ENCODE measurements at places on chromosomes 1 and 21.

- DNase-seq: no peak
These were observed 783 bp upstream of the FCMR start for GRCh38 chr1:206922524-206922923.

GRCh38 chr1:171507435-171507834 is 22.1 kb downstream of the PRRC2C start:
- no peak for DNase-seq

DNA sequence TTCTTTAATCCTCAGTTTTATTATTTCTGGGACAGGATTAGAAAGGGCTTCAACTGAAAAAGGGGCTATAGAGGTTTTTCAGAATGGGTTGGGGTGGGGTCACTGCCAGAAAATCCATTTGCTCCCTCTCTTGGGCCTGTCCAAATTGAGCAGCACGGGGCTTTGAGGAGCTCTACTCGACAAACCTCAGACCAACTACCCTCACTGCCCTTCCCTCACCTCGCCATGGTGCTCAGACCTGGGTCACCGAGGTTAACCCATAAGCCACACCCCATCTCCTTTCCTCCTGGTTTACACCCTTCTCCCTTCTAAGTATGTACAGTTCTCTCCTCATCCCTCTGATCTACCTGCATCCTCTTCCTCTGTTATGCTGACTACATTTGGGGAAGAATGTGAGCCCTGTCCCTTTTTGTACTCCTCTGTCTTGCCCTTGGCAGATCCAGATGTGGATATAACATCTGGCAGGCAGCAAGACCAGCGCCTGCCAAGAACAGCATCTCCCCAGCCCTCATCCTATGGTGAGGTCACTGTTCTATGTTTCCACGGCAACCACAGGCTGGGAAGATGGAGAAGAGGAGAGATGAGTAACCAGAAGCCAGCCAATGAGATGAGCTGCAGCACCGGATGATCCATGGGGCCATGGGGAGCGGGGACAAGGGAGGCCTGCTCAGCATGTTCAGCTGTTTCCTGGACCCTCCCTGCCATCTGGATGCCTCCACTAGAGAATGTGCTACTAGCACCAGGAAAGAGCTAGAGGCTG is 3.7 kb upstream of the FABP3 start:
- DNase-seq: peak; percentile 96

DNA sequence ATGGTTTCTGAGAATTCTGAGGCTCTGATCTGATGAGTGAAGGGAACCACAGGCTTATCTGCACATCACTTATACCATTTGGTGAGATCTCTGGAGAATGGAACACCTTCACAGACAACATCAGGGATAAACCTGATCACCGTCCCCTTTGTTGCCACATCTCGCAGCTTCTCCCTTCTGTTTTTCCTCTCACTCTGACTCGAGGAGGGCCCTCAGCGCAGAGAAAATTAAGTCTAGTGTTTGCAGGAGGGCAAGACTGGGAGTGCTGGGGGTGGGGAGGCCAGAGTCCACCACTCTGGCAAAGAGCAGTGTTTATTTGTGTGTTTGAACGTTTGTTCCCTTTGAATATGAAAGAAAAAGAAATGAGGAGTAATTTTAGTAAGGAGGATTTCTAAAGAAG is 29.0 kb upstream of the BATF3 start:
- no peak for DNase-seq

DNA sequence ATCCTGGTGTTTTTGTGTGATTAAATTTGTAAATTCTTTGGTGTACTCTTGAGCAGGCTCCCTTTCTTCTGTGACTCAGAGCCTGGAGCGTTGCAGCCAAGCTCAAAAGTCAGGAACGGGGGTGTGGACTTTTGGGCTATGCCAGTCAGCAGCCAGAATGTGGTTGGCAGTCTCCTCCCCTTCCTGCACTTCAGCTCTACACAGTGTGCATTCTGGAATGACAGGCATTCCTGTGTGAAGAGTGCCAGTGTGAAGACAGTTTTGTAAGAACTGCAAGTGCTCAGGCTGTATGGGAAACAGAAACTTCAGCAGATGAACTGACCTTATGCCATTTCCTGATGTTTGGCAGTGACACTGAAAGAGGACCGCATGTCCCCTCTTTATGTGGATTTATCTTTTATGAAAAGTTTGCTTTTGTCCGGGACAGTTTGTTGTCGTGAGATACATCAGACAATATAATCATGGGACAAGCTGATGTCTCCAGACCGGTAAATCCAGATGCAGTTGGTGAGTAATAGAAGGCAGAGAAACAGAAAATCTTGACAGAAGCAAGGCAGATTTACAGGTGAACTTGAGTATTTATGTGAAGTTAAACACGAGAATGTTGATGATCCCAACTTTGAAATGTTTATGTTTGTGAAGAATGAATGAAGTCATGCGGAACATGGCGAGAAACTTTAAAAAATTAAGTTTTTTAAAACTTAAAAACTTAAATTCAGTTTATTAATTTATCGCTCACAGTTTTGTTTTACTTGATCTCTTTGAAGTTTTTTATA is 67.7 kb upstream of the RCC1 start:
- DNase-seq: peak; percentile 96

- peak; percentile 86 for DNase-seq
These were observed 36.9 kb upstream of the HIVEP3 start for GRCh38 chr1:41955461-41956159.

- DNase-seq: no peak
These were observed 28.9 kb upstream of the CD101 start for GRCh38 chr1:116972674-116973030.

DNA sequence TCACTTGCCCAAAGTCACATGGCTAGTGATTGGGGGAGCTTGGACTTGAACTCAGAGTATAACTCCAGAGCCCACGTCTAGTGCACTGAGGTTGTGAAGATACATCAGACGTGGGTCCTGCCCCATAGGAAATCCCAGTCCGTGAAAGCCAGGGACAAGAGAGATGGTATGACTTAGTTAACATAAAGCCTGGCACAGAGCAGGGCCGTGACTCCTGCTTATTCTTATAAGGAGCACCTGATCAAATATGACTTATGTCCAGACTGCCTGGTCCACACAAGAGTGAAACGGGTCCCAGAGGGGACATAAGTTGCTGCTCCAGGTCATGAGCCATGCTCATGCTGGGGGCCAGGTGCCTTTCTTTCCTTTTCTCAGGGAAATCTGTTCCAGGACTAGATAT is 166.3 kb upstream of the USP24 start:
- no peak for DNase-seq

GRCh38 chr1:220880726-220881506 is 1.7 kb downstream of the HLX start:
- peak; percentile 94 for DNase-seq

GRCh38 chr1:219724440-219724839 is 111.5 kb upstream of the ZC3H11B start:
- DNase-seq: no peak

GRCh38 chr21:38841472-38841871 is 35.7 kb downstream of the ETS2 start:
- no peak for DNase-seq

DNA sequence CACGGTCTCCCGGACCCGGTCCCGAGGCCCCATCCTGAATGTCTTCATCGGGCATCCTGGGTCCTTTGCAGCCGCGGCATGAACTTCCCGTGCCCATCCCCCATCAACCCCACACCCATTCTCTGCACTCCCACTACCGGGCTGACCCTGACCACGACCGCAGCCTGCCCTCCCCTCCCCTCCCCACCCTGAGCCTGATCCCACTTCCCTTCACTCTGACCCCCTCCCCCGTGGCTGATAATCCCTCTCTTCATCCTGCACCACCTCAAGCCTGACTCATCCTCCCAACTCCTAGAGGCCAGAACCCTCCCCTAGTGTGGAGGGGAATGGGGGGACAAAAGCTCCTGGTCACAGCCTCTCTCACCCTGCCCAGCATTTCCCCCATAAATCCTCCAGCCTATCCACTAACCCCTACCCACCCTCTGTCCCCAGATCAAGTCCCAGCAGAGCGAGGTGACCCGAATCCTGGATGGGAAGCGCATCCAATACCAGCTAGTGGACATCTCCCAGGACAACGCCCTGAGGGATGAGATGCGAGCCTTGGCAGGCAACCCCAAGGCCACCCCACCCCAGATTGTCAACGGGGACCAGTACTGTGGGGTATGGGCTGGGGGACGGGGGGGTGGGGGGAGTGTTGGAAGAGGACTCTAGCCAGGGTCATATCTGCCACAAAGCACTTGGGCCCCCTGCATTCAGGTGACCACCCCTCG is 602 bp downstream of the SH3BGRL3 start:
- DNase-seq: peak; percentile 62

DNA sequence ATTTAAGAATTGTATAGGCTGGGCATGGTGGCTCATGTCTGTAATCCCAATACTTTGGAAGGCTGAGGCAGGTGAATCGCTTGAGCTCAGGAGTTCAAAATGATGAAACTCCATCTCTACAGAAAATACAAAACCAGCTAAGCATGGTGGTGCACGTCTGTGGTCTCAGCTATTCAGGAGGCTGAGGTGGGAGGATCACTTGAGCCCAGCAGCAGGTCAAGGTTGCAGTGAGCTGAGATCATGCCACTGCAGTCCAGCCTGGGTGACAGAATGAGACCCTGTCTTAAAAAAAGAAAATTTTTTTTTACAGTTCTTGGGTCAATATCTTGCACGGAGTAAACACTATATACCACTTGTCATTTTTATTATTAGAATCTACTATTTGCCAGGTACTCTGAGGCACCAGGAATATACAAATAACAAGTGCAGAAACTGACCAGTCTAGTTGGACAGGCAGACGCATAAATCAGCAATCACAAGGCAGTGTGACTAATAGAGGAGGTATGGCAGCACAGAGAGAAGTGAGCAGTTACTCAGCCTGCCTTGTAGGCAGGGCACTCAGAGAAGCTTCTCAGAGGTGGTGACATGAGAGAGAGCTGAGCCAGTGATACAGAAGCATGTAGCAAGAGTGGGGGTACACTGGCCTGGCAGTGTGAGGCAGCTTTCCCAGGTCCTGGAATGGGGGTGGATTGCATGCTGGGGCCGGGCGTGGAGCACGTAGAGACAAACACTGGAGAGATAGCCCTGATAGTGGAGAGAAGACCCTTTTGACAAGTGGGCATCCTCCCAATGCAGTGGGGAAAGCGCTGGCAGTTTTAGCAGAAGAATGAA is 8.0 kb downstream of the PHLDA3 start:
- peak; percentile 99 for DNase-seq

Measured in mesenchymal stem cell (in vitro differentiated cells and primary cell).